ENCODE measurements at places on chromosomes 3 and 15. TPM values are rescaled to one million over a fixed set of nuclear protein-coding genes. Genes with fewer than 3 reads are reported as not detected.

GRCh38 chr3:142987080-142987700 lies 14.2 kb upstream of the U2SURP start:
- no peak for DNase-seq

GRCh38 chr3:85570819-85571218 lies 612.0 kb downstream of the CADM2 start:
- no peak for DNase-seq

DNA sequence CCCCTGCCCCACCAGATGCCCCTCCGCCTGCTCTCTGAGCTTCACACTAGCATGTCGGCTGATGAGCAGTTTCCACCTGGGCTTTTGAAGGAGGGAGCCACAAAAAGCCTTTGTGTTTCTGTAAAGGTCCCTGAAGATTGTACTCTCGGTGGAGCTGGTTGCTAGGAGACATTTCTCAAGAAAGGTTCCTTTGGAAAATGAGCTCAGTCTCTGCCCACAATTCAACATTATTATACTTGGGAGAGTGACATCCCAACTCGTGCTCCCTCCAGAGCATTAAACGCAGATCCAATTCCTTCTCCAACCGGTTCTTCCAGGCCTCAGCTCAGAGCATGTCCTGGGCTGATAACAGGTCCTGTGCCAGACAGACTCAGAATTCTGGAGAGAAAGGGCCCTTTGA lies 26.8 kb upstream of the FAM107A start:
- no peak for DNase-seq

GRCh38 chr3:82494977-82495489 lies 733.6 kb upstream of the GBE1 start:
- DNase-seq, result no peak

- no peak for DNase-seq
Measured at GRCh38 chr15:74802862-74803447, 9.7 kb upstream of the LMAN1L start.

- no peak for DNase-seq
Measured at GRCh38 chr3:126316031-126316461, 41.2 kb downstream of the KLF15 start.

DNA sequence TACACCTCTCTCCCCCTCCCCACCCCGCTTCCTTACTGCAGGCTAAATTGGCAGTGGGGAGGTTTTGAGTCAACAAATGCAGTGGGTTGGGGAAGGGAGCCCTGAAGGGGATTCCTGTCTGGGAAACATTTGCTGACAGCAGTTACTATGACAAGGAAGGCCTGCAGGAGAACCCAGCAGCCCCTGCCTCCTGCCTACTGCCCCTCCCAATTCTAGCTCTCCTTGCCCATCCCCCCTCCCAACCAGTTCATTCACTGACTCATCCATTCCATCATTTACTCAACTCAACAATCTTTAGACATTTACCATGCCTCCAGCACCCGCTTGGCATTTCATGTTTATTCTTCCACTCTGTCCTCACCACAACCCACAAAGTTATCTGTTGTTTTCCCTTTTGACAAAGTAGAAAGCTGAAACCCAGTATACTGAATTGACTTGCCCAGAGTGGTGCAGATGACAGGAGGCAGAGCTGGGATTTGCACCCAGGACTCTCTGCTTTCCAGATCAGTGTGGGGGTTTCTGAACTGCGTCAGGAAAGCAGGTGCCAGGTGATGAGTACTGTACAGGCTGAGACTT lies 75.0 kb downstream of the MAGEF1 start:
- DNase-seq, result no peak

- DNase-seq, result no peak
Measured at GRCh38 chr3:183766745-183767606, 58.4 kb downstream of the MAP6D1 start.

- no peak for DNase-seq
Measured at GRCh38 chr3:190017521-190018288, 103.0 kb downstream of the P3H2 start.

DNA sequence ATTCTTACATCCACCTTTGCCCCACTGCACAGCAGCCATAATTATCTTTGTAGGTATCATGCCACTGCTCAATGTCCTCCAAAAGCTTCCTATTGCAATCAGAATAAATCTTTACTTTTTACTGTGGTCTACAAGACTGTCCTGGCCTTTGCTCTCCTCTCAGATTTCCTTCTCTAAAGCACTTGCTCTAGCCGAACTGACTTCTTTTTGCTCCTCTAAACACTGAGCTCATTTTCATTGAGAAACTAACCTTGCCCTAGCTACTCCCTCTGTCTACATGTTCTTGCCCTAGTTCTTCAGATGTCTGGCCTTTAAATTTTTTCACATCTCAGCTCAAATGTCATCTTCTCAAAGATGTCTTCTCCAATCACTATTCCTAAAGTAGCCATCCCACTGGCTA lies 342.8 kb downstream of the TBC1D5 start:
- no peak for DNase-seq

GRCh38 chr3:71087143-71088018 lies 496.1 kb downstream of the FOXP1 start:
- DNase-seq, result no peak

DNA sequence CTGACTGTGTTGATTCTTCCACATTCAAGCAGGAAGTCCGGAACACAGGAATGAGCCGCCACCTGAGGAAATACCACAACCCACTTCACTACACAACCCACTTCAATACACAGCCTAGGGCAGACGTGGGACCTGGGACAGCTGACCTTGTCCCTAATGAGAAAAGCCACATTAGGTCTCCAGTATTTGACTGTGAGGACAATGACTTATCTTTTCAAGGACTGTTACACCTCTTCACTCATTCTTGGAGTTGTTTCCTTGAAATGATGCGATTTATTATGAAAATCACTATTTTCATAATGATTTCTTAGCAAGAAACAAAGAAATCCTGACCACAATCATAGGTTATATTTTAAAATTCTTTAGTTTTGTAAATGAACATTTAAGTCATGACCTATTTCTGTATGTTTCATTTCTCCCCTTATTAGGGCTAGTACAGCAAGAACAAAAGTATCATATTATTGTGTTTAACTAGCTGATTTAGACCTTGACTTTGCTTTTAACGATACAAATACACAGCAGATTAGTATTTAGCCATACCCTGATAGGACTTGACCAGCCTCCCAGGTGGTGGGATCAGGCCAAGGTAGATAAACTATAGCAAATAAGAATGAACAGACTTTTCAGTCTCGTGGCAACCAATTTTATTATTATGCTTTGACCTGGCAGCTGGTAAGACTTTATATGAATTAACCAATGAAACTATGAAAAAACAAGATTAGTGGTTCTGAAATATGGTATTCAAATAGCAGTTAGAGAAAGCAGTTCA lies 6.0 kb downstream of the RAB27A start:
- DNase-seq, result no peak

- no peak for DNase-seq
Measured at GRCh38 chr3:139455855-139456254, 20.5 kb downstream of the RBP2 start.

DNA sequence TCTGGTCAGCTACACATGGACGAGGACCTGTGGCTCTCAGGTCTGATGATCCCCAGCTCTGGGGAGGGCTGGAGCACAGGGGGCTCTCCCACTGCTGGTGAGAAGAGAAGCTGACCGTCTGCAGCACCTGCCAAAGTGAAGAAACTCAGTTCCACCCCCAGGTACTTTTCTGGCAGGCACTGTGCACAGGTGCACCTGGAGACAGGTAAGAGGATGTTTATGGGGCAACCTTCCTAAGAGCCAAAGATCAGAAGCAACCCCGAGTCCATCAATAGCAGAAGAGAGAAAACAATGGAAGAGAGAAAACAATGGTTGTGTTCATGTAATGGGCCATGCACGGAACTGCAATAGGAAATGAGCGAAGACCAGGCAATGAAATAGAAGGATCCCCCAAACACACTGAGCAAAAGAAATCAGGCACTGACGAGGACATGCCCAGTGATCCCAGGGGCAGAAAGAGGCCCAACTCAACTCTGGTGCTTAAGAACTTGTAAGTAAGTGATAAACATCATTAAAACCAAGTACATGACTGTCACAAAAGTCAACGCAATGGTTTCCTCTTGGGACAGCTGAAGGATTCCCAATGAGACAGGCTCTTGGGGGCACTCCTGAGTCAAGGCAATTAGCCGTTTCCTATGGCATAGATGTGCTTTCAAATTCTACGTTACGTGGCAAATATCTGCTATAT lies 95.0 kb upstream of the ALDH1A3 start:
- peak; percentile 14 for DNase-seq

DNA sequence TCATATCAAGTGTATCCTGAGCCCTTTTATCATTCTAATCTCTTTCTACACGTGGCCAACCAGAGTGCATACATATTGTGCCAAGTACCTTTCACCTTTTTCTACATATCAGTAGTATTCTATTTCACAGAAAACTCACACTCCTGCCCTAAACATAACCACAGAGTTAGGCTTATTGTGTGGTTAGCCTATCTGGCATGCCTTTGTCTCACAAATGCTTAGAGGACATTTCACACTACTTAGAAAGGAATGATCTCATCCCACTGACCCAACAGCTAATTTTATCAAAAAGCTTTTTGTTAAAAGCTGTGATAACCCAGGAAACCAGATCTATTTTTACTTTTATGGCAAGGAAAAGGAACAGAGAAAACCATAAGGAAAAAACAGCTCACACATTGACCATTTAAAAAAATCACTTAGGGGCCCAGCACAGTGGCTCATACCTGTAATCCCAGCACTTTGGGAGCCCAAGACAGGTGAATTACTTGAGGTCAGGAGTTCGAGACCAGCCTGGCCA lies 17.8 kb upstream of the MAP4 start:
- no peak for DNase-seq

DNA sequence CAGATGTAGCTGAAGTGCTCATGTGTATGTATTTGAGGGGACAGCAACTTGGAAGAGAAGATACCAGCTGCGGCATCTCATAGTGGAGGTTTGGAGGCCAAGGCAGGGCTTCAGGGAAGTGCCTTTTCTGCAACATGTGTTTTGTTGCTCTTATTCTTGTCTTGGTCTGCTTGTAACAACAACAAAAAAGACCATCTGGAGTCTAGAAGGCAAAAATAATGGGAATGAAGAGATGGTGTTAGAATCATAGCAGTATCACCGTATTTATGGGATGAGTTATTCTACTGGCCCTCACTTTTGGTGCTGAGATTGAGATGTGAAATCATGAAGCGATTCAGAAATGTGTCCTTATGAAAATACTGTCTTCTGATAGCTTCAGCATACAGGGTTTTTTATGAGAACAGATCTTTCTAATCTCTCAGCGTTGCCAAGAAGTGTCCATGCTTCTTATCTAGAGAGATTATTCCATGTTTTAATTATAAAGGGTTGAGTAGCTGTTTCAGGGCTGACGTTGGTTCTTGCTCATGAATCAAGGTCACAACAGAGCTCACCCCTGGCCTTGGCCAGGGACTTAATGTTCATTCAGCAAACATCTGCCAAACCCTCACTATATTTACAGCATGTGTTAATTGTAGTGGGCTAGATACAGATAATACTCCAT lies 58.0 kb downstream of the ITPR1 start:
- DNase-seq, result no peak

GRCh38 chr3:106714400-106714799 lies 662.8 kb upstream of the CCDC54 start:
- no peak for DNase-seq

DNA sequence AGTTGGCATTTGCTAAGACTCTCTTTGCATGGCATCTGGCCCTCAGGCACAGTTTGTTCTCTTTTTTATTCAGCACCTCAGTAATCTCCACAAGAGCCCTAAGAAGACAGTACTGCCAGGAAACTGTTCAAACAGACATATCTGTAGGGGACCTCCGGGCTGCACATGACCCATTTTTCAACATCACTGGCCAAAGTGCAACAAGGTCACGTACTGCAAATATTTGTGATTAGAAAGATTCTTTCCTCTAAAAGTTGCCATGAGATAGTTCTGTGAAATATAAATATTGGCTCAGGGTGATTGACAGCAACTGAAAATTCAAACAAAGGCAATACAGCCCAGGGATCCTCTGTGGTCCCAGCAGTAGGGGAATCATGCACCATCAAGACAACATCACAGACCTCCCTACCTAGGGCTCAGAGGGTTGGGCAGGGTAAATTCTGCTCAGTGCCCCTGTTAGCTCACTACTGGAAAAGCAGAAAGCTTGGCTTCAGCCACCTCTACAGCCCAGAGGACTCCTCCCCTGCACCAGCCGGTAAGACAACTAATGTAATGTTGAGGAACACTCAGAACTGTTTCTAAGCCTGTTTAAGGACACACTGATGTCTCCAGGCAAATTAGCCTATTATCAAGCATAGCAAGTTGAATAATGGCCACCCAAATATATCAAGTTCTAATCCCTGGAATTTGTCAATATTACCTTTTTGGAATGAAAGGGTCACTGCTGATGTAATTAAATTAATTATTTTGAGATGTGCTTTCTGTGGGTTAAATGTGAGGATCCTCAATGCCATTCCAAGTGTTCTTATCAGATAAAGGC lies 117.4 kb upstream of the LPP start:
- no peak for DNase-seq

DNA sequence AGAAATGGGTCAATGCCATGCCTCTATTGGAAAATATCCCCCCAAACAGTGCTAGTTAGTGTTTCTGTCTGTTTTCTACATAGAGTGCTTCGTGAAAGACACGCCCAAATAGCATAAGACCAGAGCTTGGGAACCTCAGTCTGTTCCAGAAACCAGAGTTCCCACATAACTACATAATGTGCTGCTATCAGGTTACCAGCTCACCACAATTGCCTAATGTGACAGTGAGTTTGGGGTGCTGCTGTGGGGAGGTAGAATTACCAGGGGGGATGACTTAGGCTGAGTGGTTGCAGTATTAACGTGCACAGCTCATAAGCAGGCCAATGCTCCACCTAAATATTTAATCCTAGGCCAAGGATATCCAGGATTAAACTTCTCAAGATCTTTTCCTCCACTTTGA lies 39.2 kb downstream of the DUT start:
- DNase-seq, result no peak

DNA sequence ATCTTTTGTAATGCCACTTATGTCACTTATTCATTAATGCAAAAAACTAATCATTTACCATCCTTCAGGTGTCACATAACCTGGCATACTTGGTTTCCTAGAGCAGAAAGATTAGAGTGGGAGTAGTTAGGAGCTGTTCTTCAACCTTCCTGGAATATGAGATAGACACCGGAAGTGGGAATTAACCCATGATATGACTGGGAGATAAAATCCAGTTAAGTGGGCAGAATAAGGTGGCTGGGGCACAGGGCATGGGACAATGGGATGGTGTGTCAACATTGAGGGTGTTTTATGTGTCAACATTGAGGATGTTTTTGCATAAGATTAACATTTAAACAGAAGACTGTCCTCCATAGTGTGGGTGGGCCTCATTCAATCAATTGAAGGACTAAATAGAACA lies 94.3 kb upstream of the CBLB start:
- no peak for DNase-seq

- no peak for DNase-seq
Measured at GRCh38 chr15:75523011-75523410, 56.1 kb downstream of the PTPN9 start.

- DNase-seq, result no peak
Measured at GRCh38 chr3:100261485-100261903, 702 bp downstream of the TBC1D23 start.

CRYGS gene
- 4.4 TPM for total RNA-seq

SNURF gene
- total RNA-seq, result 27.0 TPM

ACTC1 gene
- total RNA-seq, result 4.8 TPM

GOLGA6L7 gene
- not detected for total RNA-seq
